Left ventricle myocardium inferior (tissue), 1 donor: ENCODE measurements at places on chromosomes 1 and 21. TPM values are rescaled to one million over a fixed set of nuclear protein-coding genes. Genes with fewer than 3 reads are reported as not detected.

DNA sequence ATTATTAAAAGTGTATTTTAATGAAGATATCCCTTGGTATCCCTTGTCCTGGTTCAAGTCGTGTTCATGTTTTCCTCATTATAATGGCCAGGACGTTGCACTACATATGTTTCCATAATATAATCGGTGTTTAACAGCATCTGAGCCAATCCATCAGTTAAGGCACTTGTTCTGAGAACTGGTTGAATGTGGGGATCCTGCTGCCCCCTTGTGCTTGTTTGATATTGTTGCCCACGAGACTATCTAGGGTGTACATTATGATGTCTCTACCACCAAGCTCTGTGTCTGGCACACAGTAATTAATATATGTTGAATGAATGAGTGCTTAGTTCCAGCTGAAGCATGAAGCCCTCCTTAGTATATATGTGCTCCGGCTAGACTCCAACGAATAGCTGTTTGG lies 193.0 kb downstream of the CACNA1E start:
- no peak for DNase-seq

GRCh38 chr1:1264026-1264425 lies 9.6 kb downstream of the UBE2J2 start:
- no peak for DNase-seq

GRCh38 chr1:228830185-228830953 lies 95.1 kb downstream of the RHOU start:
- DNase-seq: peak; percentile 51

Gene MYOG
- not detected for total RNA-seq

Gene CYP4Z1
- total RNA-seq: 0.71 TPM
